ENCODE measurements at places on chromosomes 6 and 20. TPM values are rescaled to one million over a fixed set of nuclear protein-coding genes. Genes with fewer than 3 reads are reported as not detected.

- no peak for DNase-seq
Measured at GRCh38 chr20:35711588-35712209, 12.5 kb downstream of the ROMO1 start.

DNA sequence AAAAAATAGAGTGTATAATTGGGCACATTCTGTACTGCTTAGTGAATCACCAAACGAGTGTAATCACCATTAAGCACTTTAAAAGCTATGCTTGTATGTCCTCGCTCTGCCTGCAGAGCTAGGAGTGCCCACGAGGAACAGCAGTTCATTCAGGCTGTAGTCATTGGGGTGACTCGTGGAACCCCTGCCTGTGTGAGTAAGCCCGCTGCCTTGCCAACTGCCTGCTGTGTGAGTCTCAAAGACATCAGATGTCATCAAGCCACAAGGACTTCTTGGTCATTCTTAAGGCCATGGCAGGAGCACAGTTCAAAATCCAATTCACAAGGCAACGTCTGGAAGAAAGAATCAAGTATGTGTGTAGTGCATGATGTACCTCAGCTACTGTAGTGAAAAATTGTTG, 60.4 kb downstream of the FOXO3 start:
- no peak for DNase-seq

DNA sequence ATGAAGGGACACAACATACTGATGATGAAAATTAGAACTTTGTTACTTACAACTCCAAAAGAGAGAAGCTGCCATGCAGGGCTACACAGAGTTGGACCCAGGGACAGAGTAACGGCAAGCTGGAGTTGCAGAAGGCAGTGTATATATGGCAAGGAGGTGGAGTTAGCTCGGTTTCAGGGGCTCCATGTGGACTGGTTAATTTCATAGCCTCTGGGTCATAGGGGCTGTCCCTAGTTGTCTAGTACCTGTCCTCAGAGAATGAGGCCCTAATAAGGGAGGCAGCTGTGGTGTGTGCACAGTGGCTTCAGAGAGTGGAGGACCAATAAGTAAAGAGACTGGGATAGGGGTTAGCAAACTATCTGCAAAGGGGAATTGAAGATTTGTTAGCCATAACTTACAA, 7.9 kb upstream of the ZSCAN12 start:
- DNase-seq: no peak

- DNase-seq: no peak
Measured at GRCh38 chr6:129146902-129147301, 264.0 kb downstream of the LAMA2 start.

DNA sequence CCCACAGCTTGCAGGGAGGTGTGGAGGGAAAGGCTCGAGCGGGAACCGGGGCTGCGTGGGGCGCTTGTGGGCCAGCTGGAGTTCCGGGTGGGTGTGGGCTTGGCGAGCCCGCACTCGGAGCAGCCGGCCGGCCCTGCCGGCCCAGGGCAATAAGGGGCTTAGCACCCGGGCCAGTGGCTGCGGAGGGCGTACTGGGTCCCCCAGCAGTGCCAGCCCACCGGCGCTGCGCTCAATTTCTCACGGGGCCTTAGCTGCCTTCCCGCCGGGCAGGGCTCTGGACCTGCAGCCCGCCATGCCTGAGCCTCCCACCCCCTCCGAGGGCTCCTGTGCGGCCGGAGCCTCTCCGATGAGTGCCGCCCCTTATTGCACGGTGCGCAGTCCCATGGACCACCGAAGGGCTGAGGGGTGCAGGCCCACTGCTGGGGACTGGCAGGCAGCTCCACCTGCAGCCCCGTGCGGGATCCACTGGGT, 1242.2 kb upstream of the EYS start:
- no peak for DNase-seq

CTCFL gene
- total RNA-seq: not detected

- DNase-seq: no peak
Measured at GRCh38 chr20:9412309-9412708, 102.1 kb upstream of the LAMP5 start.
